ENCODE measurements at places on chromosomes 4 and X.

GRCh38 chr4:46954643-46955042, 38.7 kb downstream of the GABRA4 start:
- H3K4me3 ChIP-seq = no peak overlapping the region
- H3K27me3 ChIP-seq = no peaks in the 10 kb centered on the region
- H3K4me1 ChIP-seq = no peaks in the 10 kb centered on the region
- no peak overlapping the region for H3K27ac ChIP-seq

- H3K36me3 ChIP-seq = no peaks in the 10 kb centered on the region
- H3K27ac ChIP-seq = no peak within 1 kb of the TSS
- H3K27me3 ChIP-seq = peaks cover 8% of the 10 kb centered on the region
- DNase-seq = no peak
- no peak within 1 kb of the TSS for H3K4me3 ChIP-seq
Measured at GRCh38 chr4:5893004-5893580, at the start of gene CRMP1. TSS of gene CRMP1 (minus strand) at chr4:5893086. CDS start at chr4:5892969, 117 bp downstream.

GRCh38 chr4:105120626-105121025, 26.1 kb upstream of the TET2 start:
- H3K4me1 ChIP-seq = no peaks in the 10 kb centered on the region
- no peaks in the 10 kb centered on the region for H3K36me3 ChIP-seq
- no peaks in the 10 kb centered on the region for H3K27me3 ChIP-seq
- no peak for DNase-seq
- H3K4me3 ChIP-seq = no peak overlapping the region
- no peak overlapping the region for H3K27ac ChIP-seq

DNA sequence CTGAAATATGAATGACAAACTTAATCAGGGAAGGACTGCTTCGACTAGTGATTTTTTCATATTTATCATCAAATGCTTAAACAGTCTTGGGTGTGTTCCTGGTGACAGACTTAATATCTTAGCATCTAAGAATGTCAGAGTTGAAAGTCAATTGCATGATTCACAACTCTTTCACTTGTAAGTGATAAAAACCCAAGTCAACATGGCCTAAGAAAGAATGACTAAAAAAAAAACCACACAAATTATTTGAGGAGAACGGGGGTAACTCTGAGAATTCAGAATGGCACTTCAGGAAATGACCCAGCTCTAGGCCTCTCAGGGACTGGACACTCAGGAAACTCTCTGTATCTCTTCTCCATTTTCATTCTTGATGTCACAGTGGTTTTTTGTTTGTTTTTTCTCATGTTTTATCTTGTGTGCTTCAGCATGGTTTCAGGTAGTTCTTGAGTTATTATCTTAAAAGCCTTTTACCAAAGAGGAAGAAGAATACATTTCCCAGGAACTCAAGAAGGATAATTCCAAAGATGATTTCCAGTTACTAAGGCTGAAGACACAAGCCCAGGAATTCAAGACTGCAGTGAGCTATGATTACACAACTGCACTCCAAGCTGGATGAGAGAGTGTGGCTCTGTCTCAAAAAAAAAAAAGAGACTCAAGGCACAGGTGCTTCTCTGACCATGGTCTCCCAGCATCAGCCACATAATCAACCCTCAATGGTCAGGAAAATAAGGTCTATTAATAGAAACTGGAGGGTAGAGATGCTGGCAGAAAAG, 1697.8 kb upstream of the IGFBP7 start:
- H3K4me3 ChIP-seq = no peak overlapping the region
- H3K27me3 ChIP-seq = no peaks in the 10 kb centered on the region
- no peaks in the 10 kb centered on the region for H3K4me1 ChIP-seq

- no peaks in the 10 kb centered on the region for H3K36me3 ChIP-seq
- peaks cover 5% of the 10 kb centered on the region for H3K4me1 ChIP-seq
Measured at GRCh38 chr4:88003261-88003660, 4.2 kb upstream of the PKD2 start.

DNA sequence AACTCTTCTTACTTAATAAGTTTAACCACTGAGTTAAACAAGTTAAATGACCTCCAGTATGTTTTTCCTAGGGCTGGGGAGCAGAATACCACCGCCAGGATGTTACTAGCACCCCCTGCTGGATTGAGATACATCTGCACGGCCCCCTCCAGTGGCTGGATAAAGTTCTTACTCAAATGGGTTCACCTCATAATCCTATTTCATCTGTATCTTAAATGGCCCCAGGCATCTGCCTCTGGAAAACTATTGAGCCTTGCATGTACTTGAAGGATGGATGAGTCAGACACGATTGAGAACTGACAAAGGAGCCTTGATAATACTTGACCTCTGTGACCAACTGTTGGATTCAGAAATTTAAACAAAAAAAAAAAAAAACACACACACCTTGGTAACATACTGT, 61.5 kb upstream of the MMAA start:
- H3K4me3 ChIP-seq = no peak overlapping the region
- H3K4me1 ChIP-seq = no peaks in the 10 kb centered on the region
- H3K27me3 ChIP-seq = no peaks in the 10 kb centered on the region
- no peaks in the 10 kb centered on the region for H3K36me3 ChIP-seq
- no peak overlapping the region for H3K27ac ChIP-seq
- DNase-seq = peak; percentile 28

GRCh38 chrX:31580227-31580626, 508.4 kb upstream of the FTHL17 start:
- DNase-seq = no peak
- H3K27me3 ChIP-seq = no peaks in the 10 kb centered on the region
- no peak overlapping the region for H3K4me3 ChIP-seq
- no peaks in the 10 kb centered on the region for H3K36me3 ChIP-seq
- no peak overlapping the region for H3K27ac ChIP-seq

- no peak overlapping the region for H3K27ac ChIP-seq
- H3K27me3 ChIP-seq = no peaks in the 10 kb centered on the region
- DNase-seq = no peak
- H3K4me1 ChIP-seq = no peaks in the 10 kb centered on the region
- no peak overlapping the region for H3K4me3 ChIP-seq
Measured at GRCh38 chr4:147969573-147970385, 237.9 kb downstream of the ARHGAP10 start.

DNA sequence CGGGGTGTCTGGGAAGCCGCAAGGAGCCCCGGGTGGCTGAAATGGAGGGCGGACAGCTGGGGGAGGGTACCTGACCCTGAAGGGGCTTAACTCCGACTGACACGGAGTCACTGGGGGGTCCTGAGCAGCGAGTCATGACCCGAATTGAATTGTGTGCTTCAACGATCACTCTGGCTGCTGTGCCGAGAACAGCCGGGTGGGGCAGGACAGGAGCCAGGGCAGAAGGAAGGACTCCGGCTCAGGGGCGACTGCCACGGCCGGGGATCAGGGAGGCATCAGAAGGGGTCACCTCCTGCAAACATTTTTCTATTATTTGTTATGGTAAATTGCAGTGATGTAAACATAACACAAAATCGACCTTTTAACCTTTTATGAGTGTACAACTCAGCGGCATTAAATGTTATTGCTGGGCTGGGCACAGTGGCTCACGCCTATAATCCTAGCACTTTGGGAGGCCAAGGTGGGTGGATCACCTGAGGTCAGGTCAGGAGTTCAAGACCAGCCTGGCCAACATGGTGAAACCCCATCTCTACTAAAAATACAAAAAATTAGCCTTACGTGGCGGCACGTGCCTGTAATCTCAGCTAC, 21.6 kb downstream of the ZFYVE28 start:
- H3K27ac ChIP-seq = no peak overlapping the region
- peaks cover 36% of the 10 kb centered on the region for H3K4me1 ChIP-seq
- peaks cover 10% of the 10 kb centered on the region for H3K27me3 ChIP-seq
- no peak for DNase-seq
- no peak overlapping the region for H3K4me3 ChIP-seq

DNA sequence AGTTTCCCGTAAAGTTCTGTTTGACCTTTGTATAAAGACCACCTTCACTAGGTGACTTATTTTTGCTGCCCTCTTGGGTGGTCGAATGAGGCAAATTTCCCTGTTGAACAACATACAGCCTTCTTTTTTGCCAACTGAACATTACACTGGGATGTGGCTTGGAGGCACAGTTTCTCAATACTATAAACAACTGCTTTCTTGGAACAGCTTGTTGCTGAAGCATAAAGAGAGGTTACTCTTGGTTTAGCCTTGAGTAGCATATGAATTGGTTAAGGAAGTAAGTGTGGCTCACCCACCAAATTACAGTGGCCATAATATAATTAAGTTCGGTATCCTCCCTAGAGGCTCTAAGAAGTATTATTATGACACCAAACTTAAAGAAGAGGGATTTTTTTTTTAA, 40.0 kb downstream of the HHIP start:
- H3K4me3 ChIP-seq = no peak overlapping the region
- no peaks in the 10 kb centered on the region for H3K36me3 ChIP-seq
- no peak overlapping the region for H3K27ac ChIP-seq
- H3K4me1 ChIP-seq = no peaks in the 10 kb centered on the region
- no peak for DNase-seq
- H3K27me3 ChIP-seq = no peaks in the 10 kb centered on the region

- DNase-seq = no peak
- no peaks in the 10 kb centered on the region for H3K4me1 ChIP-seq
- H3K27ac ChIP-seq = no peak overlapping the region
- H3K4me3 ChIP-seq = no peak overlapping the region
- H3K27me3 ChIP-seq = no peaks in the 10 kb centered on the region
- no peaks in the 10 kb centered on the region for H3K36me3 ChIP-seq
Measured at GRCh38 chr4:119695216-119695615, 66.6 kb upstream of the PDE5A start.

DNA sequence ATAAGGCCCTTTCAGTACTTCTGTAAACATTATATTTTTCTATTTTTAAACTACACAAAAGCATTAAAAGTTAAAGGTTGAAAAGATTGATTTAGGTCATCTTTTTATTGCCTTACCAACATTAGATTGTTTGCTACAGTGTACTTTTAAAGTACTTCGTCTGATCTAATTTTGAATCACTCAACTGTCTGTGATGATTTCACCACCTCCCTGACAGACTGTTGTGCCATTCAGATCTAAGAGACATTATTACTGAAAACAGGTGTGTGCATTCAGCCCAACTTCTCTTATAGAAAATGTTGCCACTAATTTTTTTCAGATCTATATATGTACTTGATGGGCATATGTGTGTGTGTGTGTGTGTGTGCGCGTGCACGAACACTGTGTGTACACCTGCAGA, 39.3 kb downstream of the GASK1B start:
- H3K4me1 ChIP-seq = no peaks in the 10 kb centered on the region
- no peak overlapping the region for H3K4me3 ChIP-seq
- no peak for DNase-seq

DNA sequence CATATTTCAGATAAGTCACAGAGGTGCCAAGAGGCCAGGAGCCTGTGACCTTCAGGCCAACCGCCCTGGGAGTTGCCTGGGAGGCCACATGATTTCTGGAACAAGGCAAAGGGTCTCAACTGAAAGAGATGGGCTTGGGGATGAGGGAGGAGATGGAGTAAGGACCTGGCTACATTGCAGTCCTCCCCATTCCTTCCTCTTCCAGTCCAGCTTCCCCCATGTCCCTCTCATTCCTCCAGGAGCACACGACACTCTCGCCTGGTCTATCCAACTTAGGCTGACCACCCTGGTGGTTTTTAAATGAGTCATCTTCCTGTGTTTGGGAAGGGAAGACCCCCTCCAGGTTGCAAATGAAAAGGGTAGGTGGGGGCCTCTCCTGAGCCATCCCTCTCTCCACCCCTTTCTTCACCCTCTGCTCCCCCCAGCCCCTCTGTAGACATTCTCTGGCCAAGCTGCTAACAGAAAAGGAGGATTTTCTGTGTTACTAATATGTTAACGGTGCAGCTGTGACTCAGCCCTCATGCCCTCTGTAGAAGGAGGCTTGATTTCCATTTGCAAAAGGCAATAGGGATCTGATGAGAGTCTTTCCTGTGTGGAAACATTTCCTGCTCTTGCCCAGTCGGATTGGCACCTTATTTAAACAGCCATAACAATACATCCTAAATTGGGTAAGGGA, 79.2 kb downstream of the RTL5 start:
- H3K4me1 ChIP-seq = no peaks in the 10 kb centered on the region
- no peaks in the 10 kb centered on the region for H3K27me3 ChIP-seq
- DNase-seq = no peak
- H3K4me3 ChIP-seq = no peak overlapping the region
- no peak overlapping the region for H3K27ac ChIP-seq

GRCh38 chr4:21949073-21949457, 493 bp upstream of the KCNIP4 start:
- H3K27ac ChIP-seq = no peak overlapping the region
- no peaks in the 10 kb centered on the region for H3K36me3 ChIP-seq
- DNase-seq = no peak
- H3K27me3 ChIP-seq = peaks cover 10% of the 10 kb centered on the region

DNA sequence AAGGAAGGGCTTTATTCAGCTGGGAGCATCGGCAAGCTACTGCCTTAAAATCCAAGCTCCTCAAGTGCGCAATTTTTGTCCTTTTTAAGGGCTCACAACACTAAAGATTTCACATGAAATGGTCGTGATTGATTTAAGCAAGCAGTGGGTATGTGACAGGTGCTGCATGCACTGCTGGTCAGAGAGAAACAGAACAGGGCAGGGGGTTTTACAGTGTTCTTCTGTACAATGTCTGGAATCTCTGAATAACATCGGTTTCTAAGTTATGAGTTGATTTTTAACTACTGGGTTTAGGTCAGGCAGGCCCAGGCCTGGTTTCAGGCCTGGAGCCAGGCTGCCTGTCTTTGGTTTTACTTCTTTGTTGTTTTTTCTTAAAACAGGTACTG, 6.0 kb downstream of the UGT2B17 start:
- no peaks in the 10 kb centered on the region for H3K27me3 ChIP-seq
- H3K27ac ChIP-seq = no peak overlapping the region
- H3K36me3 ChIP-seq = no peaks in the 10 kb centered on the region
- no peak overlapping the region for H3K4me3 ChIP-seq

DNA sequence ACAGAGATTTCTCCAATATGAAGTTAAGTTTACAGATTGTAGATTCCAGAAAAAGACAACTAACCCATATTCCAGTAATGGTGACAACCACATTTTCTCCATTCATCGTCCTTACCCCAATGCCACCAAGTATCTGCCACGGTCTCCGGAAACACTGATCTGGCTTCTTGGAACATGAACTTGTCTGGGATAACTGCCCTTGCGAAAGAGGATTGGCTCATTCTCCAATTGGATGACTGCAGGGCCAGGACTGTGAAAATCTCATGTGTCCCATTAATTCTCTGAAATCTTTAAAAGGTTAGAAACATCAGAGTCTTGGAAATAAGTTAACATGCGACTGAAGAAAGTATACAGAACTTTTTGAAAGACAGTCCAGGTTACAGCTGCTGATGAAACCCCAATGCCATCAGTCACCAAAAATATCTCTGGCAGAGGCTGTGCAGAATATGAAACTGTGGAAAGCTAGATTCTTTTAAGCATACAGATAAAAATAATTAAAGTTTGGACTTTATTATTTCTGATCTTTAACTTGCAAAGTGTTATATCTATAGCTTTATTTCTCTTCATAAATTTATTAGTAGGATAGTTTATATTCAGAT, 496.9 kb downstream of the PPARGC1A start:
- H3K4me3 ChIP-seq = no peak overlapping the region
- no peaks in the 10 kb centered on the region for H3K4me1 ChIP-seq
- no peaks in the 10 kb centered on the region for H3K27me3 ChIP-seq
- DNase-seq = no peak
- H3K27ac ChIP-seq = no peak overlapping the region
- H3K36me3 ChIP-seq = no peaks in the 10 kb centered on the region
